ENCODE measurements at places on chromosomes 2 and 18. TPM values are rescaled to one million over a fixed set of nuclear protein-coding genes. Genes with fewer than 3 reads are reported as not detected.
A peak's percentile ranks its signal among the peaks of the same experiment; 100 is the strongest.

- no peak overlapping the region for H3K27ac ChIP-seq
- no peaks in the 10 kb centered on the region for H3K4me1 ChIP-seq
- no peaks in the 10 kb centered on the region for H3K36me3 ChIP-seq
- no peak overlapping the region for H3K4me3 ChIP-seq
- peaks cover 5% of the 10 kb centered on the region for H3K27me3 ChIP-seq
Observed at GRCh38 chr2:240426845-240427721, 8.4 kb upstream of the GPC1 start.

GRCh38 chr2:8857709-8858108 lies 20.3 kb upstream of the KIDINS220 start:
- H3K4me1 ChIP-seq: peaks cover 17% of the 10 kb centered on the region
- H3K4me3 ChIP-seq: no peak overlapping the region
- H3K27ac ChIP-seq: peak overlapping the region; percentile 41
- no peak for DNase-seq
- H3K36me3 ChIP-seq: peaks cover 42% of the 10 kb centered on the region

DNA sequence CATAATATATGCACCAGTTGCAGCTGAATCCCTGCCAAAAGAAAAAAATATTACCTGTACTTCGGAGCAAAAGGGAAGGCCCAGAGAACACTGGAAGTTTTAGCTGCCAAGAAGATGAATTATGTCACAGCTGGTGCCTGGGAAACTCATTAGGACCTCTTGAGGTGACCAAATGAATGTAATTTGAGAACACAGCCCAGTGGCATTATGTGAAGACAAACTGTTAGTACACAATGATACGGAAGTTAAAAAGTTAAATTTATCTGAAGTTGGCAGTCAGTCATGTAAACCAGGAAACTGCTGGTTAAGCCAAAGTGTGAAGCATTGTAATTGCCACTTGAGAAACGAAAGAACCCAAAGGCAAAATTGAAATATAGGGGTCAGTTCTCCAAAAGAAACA lies 80.7 kb downstream of the EML4 start:
- peaks cover 10% of the 10 kb centered on the region for H3K36me3 ChIP-seq
- H3K4me3 ChIP-seq: no peak overlapping the region
- no peak overlapping the region for H3K27ac ChIP-seq
- DNase-seq: no peak

DNA sequence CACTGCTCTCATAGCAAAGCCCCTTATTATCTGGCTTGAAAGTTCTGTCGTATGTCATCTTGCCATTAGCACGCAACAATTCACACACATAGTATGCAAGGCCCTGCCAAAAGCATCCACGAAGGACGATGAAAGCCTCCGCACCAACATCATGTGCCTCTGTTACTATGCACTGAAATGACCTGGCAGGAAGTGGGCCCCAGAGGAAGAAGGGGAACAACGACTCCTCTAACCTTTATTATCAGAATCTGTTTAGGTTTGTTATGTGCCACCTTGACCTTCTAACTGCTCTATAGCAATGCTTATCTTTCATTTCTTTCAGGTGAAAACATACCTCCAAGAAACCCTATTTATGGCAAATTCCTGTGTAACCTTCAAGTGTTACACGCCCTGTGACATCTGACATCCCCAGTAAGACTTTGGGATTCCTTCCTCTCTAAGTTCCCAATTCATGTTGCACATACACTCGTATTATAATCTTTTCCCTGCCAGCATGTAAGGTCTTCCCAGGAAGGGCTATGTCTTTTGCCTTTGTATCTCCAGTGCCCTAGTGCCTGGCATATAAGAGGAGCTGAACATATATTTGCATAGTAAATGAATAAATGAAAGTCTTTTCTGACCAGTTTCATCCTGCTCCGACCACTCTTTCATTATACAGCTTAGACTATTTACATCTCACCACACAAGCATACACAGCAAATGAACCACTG lies 7.0 kb upstream of the NDUFV2 start:
- H3K4me3 ChIP-seq: no peak overlapping the region
- no peaks in the 10 kb centered on the region for H3K36me3 ChIP-seq
- DNase-seq: no peak

DNA sequence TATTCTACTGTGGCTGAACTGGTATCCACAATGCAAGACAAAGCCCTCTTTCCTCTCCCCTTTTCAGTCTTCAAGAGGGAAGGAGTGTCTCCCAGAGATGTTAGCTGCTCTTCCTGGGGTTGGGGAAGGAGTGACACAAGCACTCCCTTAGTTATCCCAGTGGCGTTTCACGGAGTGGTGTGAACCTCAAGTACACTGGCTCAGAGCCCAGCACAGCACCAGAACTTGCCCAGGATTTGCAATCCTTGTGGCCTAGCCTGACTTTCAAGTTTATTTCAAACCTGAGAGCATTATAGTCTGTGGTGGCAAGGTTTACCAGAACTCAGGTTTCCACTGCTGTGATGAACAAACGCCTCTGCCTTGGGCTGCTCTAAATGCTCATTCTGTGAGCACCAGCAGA lies 162.5 kb downstream of the CCDC102B start:
- no peaks in the 10 kb centered on the region for H3K27me3 ChIP-seq
- DNase-seq: no peak
- H3K4me3 ChIP-seq: no peak overlapping the region
- no peaks in the 10 kb centered on the region for H3K4me1 ChIP-seq

CHRNA1 gene
- 0.57 TPM for total RNA-seq

GFPT1 gene
- 59.3 TPM for total RNA-seq

LIMS4 gene
- total RNA-seq: 2.4 TPM

RTP5 gene
- total RNA-seq: not detected
